Naive thymus-derived CD8-positive, alpha-beta T cell (primary cell): ENCODE measurements at places on chromosomes 5 and 9.

- DNase-seq: no peak
Observed at GRCh38 chr5:87944553-87945285, 323.9 kb downstream of the TMEM161B start.

- no peak for DNase-seq
Observed at GRCh38 chr5:14208071-14209021, 65.2 kb downstream of the TRIO start.

- no peak for DNase-seq
Observed at GRCh38 chr5:142782976-142783530, 12.9 kb downstream of the ARHGAP26 start.

DNA sequence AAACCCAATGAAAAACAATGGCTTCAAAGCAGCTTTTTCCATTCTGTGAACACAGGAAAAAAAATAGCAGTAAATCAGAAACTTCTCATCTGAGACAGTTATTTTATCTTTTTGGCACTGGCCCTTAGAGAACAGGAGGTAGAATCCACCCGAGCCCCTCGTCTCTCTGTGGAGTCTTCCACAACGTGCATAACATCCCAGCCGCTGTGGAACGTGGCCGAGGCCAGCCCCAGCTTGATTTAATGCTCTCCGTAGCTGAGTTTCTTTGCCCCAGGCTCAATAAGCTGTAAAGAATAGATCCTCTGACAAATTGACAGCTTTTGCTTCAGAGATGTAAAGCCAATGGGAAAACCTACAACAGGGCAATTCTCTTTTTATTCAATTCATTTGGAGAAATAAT is 107.9 kb upstream of the DAP start:
- DNase-seq: no peak

- DNase-seq: no peak
Observed at GRCh38 chr9:126980231-126980630, 65.6 kb downstream of the RALGPS1 start.

DNA sequence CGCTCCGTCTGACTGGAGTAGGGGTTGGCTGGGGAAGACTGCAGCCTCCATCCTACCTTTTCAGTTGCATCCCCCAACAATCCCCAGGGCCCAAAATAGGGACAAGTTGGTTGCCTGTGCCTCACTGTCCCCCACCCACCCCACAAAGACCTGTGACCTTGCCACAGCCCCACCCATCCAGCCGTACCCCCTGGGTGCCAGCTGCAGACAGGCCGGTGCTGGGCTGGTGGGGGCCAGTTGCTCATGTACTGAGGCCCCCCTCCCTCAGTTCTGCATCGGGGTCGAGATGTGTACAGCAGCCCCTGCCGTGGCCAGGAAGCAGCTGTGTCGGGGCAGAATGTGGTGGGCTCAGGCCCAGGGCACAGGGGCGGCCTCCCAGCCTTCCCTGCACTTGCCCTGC is 374 bp downstream of the LCNL1 start:
- no peak for DNase-seq

GRCh38 chr9:136963341-136963740 is 11.3 kb downstream of the LCN12 start:
- no peak for DNase-seq

GRCh38 chr9:134138292-134138691 is 2.4 kb downstream of the WDR5 start:
- no peak for DNase-seq

- DNase-seq: no peak
Observed at GRCh38 chr5:132627470-132627869, 30.5 kb upstream of the IL13 start.

GRCh38 chr9:131092548-131093440 is 3.5 kb upstream of the AIF1L start:
- DNase-seq: no peak

- DNase-seq: no peak
Observed at GRCh38 chr5:124040799-124041198, 528.8 kb downstream of the CSNK1G3 start.

DNA sequence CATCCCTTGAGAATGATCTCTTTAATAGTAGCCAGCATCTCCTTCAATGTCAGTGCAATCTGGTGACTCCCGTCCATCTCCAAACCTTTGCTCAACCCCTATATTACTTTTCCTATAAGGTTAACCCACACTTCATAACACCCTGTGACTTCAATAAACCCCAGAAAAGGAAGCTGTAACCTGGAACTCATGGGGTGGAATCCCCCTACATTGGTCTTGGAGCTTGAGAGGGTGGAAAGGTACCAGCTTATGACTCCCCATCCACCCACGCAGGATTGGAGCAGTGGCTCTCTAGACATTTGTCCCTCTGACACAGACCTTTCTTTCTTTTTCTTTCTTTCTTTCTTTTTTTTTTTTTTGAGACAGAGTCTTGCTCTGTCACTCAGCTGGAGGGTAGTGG is 54.7 kb upstream of the ZFR start:
- no peak for DNase-seq

DNA sequence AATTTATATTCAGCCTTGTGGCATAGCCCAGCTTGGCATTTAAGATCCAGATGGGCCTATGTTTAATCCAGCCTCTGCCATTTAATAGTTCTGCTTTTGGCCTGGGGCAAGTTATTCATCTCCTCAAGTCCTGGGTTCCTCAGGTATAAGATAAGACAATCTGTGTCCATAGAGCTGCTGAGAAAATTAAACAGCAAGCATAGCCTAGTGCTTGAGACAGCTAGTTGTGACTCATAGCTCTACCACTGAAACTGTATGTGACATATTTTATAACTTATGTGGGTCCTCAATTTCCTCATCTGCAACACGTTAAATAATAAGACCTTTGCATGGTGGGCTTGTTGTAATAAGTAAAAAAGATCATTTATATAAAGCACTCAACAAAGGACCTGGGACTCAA is 53.3 kb upstream of the ATP10B start:
- no peak for DNase-seq

- DNase-seq: no peak
Observed at GRCh38 chr9:83538172-83538889, at the start of gene FRMD3. TSS of gene FRMD3 (minus strand) at chr9:83538401. CDS start at chr9:83538231, 170 bp downstream.

DNA sequence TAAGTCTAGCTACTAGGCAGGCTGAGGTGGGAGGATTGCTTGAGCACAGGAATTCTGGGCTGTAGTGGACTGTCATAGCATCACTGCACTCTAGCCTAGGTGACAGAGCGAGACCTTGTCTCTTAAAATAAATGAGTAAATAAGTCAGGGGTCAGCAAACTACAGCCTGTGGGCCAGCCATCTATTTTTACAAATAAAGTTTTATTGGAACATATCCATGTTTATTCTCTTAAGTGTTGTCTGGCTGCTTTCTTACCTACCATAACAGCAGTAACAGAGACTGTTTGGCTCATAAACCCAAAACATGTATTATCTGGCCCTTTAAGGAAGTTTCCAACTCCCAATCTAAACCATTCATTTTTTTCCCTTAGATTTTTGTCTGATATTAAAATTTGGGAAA is 29.6 kb downstream of the DIMT1 start:
- no peak for DNase-seq

- no peak for DNase-seq
Observed at GRCh38 chr5:42641336-42642005, 115.1 kb upstream of the CCDC152 start.

GRCh38 chr5:9513827-9514226 is 32.0 kb downstream of the SEMA5A start:
- DNase-seq: no peak

DNA sequence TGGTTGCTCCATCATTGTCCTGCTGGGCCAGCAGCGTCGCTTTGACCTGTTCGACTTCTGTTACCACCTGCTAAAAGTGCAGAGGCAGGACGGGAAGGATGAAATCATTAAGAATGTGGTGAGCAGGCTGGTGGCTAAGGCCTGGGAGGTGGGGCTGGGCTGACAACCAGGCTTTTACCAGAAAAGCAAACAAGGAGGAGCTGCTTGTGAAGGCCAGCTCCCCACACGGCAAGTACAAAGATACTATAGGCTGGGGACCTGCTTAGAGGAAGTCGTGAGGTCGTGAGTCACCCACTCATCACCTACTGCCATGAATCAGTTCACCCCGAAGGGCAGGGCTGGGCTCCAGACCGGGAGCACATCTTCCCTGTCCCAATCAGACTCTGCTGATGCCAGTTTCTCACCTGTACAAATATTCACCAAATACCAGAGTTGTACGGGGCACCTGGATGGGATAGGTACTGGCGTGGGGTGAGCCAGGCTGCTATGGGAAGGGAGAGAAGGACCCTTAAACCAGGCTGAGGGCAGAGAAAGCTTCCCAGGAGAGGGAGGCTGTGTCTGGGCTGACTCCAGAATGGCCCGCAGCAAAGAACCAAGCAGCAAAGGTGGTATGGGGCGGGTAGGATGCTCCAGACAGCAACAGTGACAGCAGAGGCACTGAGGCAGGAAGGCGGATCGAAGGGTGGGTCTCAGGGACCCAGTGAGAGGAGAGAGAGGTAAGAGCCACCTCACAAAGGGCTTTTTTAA is 69.3 kb upstream of the NIPAL4 start:
- no peak for DNase-seq

DNA sequence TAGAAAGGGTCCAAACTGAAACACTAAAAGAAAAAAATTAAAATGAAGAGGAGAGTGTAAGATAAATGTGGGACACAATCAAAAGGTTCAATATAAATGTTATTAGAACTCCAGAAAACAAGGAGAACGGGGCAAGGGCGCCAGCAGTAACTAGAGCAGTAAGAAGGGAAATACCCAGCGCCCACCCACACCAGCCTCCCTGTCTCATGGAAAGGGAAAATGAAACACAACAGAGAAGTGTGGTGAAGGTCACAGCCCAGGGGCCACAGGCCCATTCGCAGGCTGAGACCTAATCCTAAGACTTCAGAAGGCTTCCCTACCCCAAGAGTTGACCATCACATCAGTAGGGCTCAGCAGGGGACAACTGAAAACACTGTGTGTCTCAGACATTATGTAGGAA is 45.8 kb upstream of the CLK4 start:
- DNase-seq: no peak

GRCh38 chr9:106982636-106983035 is 119.7 kb downstream of the ZNF462 start:
- DNase-seq: no peak

GRCh38 chr9:117839862-117840261 is 135.7 kb downstream of the TLR4 start:
- DNase-seq: no peak

- no peak for DNase-seq
Observed at GRCh38 chr5:30736669-30737068, 456.8 kb upstream of the CDH6 start.

GRCh38 chr5:132734687-132735086 is 2.7 kb downstream of the KIF3A start:
- DNase-seq: no peak

DNA sequence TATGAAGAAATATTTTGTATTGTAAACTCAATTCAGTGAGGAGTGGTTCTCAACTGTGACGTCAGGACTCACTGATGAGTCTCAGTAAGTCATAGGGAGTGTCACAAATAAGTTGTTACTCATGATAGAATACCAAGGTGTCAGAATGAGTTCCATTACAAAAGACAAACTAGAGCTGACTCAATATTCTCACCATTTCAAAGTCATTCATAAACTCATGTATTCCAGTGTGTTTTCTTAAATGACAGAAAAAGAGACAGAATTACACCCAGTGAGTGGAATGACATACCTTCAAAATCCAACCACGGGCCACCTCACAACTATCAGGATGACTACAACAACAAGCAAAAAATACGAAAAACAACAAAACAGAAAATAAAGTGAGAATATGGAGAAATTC is 321.5 kb downstream of the ENC1 start:
- DNase-seq: no peak

DNA sequence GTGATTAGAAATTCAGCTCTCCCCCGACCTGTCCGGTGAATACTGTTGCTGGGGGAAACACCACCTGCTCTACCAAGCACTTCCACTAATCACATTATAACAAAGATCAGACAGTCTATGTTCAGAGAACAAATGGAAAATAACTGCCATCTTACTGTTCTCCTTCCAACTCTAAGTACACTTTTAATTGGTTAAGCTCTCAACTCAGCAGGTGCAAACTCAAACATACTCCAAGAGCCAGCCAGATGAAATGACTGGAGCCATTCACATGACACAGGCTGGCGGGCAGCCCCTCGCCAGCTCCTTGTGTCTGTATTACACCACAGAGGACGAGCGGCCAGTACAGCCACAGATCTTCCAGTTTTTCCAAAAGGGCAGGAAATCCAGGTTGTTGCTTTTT is 16.1 kb downstream of the LIFR start:
- DNase-seq: no peak

DNA sequence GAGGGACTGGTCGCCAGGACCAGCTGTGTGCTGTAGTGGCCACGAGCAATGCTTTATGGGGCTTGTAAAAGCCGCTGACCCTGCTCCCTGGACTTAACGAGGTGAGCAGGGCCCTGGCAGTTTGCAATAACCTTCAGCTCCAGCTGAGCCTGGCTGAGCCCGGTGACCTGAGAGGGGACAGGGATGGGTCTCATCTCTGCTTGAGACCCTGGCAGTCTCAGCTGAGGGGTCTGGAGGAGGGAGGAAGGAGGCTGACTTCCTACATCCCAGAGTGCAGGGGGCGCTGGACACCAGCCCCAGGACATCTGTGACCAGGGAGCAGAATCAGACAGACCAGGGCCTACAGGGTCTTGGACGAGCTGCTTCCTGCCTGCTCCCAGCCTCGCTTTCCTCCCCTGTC is 277.5 kb upstream of the MVB12B start:
- DNase-seq: no peak

- no peak for DNase-seq
Observed at GRCh38 chr9:36140086-36141084, 3.9 kb downstream of the GLIPR2 start.

GRCh38 chr5:71932131-71932654 is 175.1 kb upstream of the MAP1B start:
- no peak for DNase-seq

GRCh38 chr9:32783168-32783891 is at the start of gene TMEM215:
TSS of gene TMEM215 (plus strand) at chr9:32783540. CDS start at chr9:32784184, 644 bp downstream.
- no peak for DNase-seq

DNA sequence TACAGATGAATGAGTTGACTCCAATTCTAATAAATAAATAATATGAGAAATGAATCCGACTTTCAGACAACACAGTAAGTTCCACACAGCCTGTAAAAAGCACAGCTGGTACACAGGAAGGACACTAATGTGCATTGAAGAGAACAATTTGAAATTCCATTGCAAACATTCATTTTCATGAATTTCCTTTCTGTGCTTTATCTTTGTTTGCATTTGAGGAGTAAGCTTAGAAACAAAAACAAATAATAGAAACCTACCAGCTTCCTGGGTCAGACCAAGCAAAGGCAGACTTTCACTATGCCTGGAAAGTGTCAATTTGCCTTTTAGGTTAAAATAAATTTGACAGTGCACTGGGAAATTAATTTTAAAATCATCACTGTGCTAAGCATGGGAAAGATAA is 143.8 kb upstream of the VLDLR start:
- no peak for DNase-seq

DNA sequence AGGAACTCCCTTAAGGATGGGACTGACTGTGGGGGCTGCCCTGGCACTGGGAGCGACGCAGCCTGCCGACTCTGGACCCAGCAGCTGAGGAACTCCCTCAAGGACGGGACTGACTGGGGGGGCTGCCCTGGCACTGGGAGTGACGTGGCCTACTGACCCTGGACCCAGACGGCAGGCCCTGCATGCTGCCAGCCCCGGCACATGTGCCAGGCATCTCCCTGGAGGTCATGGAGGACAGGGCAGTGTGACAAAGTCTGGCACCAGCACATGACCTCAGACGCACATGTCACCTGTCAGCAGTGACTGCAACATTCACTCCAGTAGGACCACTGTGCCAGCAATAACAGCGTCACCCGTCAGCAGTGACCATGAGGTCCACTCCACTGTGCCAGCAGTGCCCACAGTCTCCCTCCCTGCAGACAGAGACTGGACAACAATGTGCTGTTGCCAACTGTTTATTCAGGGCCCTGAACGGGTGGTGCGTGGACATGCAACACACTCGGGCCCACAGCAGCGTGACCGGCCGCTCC is 4.5 kb downstream of the FBXW5 start:
- DNase-seq: peak; percentile 43

- DNase-seq: no peak
Observed at GRCh38 chr9:130214776-130215340, 42.7 kb downstream of the NCS1 start.
